Activated naive CD4-positive, alpha-beta T cell treated with anti-CD3 and anti-CD28 coated beads, Interleukin-2, amount 50 U/mL, for 16 hours (primary cell): ENCODE measurements at places on chromosomes 2 and 18.
A peak's percentile ranks its signal among the peaks of the same experiment; 100 is the strongest.

DNA sequence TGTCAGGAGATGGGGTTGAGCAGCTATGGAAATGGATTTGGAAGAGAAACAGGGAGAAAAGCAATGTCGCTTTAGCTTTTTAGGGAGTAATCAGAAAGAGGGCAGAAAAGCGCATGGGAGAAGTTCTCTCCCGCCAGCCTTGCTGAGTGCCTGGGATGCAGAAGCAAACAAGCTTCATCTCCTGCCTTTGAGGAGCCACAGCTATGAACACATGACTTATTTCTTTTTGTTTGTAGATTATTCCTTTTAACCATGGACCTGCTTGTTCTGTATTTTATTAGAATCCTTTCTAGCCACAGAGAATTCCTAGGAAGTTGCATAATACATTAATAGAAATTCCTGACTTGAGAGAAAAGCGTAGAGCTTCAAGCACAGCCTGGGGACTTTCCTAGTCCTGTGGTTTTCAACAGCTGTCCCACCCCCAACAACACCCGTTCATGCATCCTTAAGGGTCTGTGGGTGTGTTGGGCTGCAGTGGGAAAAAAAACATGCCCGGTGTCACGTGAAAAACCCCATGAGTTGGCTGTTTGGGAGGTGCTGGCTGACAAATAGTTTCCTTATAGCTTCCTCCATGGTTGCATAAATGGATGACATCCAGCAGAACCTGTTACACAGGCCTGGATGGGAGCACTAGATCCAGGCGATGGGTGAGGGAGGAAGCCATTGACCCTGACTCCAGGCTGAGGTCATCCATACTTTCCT is 14.9 kb downstream of the SLC9A4 start:
- no peak for DNase-seq

DNA sequence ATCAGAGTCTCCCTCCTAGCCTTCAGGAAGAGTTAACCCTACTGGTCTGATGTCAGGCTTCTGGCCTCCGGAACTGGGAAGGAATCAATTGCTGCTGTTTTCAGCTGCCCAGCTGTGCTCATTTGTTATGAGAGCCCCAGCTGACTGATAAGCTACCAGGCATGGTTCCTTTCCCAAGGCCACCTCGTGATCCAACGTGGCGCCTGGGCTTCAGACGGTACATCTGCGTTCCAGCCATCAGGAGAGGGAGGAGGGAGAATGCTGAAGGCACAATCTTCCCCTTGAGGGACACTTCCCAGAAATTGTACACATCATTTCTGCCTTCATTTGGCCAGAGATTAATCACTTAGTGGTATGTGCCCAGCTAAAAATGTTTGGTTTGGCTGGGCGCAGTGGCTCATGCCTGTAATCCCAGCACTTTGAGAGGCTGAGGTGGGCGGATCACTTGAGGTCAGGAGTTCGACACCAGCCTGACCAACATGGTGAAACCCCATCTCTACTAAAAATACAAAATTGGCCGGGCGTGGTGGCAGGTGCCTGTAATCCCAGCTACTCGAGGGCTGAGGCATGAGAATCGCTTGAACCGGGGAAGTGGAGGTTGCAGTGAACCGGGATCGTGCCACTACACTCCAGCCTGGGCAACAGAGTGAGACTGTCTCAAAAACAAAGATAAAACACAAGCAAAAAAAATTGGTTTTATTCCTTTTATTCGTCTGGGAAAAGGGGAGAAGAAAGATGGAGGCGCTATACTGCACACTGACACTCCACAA is 10.5 kb upstream of the ARMC9 start:
- no peak for DNase-seq

DNA sequence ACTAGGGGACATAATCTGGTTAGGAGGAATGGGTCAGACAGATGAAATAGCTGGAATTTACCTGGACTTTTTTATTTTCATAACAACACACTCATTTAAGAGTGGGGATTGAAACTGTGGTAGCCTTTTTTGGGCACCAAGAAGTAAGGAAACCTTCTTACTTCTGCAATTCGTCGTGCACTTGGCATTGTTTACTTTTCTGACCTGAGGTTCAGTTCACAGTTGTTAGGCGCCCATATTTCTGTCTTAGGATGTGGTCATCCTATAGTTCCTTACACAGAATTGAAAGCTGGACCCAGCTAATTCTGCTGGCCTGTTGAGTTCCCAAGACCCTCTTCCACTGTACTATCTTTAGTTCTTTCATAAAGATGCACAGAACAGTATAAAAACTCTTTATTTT is 72.9 kb downstream of the TMX3 start:
- DNase-seq = no peak

DNA sequence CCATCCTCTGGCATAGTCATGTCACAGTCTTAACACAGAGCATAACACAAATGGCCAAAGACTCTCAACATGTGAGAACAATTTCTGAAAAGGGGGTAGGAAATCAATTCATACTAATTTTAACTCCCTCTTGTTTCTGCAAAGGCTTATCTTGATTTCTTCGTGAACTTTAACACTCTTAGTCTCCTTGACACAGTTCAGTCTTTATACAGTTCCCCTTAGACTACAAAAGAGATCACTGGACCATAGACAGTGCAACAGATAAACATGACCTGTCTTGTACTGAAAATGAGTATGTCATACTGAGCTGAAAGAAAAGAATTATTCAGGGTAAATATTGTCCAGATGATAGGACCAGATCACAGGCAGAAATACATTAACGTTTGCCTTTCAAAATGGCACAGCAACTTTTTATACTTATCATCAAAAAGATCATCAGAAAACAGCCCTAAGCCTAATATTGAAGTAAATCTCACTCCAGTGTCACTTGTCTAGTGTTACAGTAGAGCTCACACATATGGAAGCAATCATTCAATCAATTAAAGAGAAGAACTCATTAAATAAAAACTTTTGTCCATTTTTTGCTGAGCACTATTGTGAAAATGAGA is 56.4 kb upstream of the VRK2 start:
- no peak for DNase-seq

DNA sequence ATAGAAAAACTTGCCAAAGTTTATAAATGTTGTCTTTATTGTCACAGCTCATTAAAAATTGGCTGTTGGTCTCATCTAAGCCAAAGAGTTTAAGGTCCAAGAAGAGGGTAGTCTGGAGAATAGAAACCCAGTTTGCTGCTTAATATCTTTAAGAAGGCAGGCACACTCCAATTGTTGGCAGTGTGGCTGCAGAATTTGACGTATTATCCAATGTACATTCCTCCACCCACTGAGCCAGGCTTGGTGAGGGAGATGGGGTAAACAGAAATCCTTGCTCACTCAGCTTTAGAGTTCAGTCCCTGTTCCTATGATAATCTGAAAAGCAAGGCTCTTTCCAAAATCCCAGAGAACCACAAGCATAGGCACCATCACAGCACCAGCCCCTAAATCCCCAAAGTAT is 10.7 kb upstream of the ADD2 start:
- no peak for DNase-seq

DNA sequence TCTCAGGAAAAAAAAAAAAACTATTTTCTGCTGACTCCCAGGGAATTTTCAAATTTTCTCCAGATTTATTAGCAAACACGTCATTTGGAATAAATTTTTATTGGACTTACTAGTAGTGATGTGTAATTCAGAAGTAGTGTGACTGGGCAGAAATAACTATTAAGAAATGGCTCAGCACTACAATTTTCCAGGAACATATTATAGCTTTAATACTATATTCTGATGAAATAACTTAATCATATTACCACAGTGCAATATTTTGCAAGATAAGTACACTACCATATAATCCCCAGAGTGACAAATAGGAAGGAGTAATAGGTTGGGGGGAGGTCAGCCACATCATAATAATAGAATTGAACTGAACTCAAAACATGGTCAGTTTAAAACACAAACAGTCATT is 19.7 kb upstream of the TNFAIP6 start:
- DNase-seq = no peak

DNA sequence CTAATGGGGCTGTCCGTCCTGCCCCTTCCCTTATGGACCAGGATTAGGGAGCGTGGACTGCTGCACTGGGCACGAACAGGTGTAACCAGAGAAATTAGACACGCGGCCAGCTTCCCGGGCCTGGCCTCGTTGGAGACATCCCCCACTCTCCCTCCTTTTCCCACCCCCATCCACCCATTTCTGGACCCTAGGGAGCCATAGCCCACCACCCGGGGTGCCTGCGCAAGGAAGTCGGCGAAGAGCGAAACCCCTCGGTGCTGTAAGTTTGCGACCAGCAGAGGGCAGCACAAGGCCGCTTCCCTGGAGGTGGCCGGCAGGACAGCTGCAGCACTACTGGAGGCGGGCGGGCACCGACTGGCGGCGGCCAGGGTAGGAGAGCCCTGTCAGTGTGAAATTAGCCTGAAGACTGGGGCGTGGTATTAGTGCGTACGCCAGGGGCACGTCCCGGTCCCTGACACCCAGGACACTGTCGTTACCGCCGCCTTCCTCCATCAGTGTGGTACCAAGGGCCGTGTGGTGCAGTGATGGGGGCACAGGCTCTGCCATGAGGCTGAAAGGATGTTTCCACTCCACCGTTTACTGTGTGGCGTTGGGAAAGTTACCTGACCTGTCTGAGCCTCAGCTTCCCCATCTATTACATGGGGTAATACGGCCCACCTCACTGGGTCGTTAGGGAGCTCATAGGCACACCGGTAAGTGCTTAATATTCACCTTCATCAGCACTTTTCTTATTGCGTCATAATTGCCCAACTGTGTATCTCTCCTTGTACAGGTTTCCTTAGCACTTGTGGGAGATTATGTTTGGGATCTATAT is 36.0 kb upstream of the CD207 start:
- peak; percentile 82 for DNase-seq

GRCh38 chr18:69432847-69433246 is 32.2 kb downstream of the DOK6 start:
- DNase-seq = no peak

DNA sequence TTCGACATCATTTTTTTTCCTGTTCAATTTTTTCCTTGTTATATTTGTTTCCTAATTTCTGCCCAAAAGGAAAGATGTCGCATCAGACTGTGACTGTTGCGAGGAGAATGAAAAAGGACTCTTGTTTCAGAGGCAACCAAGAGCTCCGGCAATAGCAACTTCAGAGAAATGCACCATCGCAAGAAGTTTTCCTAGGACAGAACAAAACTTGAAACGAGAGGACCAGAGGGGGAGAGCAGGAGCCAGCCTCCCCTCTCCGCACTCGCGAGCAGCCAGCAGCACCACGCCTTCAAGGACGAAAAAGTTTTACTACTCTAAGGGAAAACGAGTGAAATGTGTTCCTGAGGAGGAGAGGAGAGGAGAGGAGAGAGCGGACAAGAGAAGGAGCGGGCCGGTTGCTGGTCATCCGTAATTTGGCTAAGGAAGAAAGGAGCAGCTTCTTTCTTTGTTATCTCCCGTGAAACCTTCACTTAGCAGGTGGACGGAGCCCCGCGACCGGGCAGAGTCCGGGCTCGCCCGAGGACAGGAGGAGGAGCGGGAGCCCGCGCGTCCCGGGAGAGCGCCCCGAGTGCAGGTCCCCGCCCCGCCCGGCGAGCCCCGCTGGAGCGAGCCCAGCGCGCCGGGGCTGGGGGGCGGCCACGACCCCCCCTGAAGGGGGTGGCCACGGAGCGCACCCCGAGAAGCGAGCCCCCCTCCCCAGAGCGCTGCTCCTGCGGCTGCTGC is 744 bp downstream of the POU3F3 start:
- no peak for DNase-seq

GRCh38 chr2:185187421-185187820 is 551.2 kb upstream of the FSIP2 start:
- DNase-seq = no peak

DNA sequence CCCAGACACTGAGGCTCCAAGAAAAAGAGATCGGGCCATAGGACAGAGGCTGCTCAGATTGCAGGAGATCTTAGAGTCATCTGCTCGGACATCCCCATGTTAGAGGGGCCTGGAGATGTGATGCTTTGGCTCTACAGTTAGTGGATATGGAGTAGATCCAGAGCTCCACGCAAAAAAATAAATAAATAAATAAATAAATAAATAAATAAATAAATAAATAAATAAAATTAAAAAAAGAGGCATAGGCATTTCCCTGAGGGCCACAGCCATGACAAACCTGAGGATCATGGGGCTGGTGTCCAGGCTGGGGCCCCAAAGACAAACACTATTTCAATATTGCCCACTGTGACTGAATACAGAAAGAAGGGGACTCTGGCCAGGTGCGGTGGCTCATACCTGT is 85.5 kb downstream of the PLB1 start:
- DNase-seq = no peak
